Right renal pelvis (tissue), 4 donors: ENCODE measurements at places on chromosomes 7 and 10.

DNA sequence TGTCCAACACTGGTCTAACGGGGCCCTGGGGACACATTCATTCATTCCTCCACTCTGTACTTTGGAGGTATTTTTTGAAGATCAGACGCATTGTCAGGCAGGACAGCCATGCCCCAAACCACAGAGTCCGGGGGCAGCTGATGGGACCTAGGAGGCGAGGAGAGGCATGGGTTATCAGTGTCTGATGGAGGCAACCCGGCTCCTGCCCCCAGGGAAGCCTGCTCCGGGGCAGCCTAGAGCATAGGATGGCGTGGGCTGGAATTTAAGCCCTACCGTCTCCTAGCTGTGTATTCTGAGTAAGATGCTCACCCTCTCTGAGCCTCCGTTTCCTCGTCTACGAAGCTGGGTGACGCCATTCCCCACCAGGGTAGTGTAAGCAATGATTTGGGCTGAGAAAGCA is 55.4 kb upstream of the ELN start:
- no peak for DNase-seq

- no peak for DNase-seq
These were observed 35.0 kb downstream of the INPP5A start for GRCh38 chr10:132572545-132572937.

GRCh38 chr7:157714166-157715070 is 377.6 kb downstream of the DNAJB6 start:
- no peak for DNase-seq

DNA sequence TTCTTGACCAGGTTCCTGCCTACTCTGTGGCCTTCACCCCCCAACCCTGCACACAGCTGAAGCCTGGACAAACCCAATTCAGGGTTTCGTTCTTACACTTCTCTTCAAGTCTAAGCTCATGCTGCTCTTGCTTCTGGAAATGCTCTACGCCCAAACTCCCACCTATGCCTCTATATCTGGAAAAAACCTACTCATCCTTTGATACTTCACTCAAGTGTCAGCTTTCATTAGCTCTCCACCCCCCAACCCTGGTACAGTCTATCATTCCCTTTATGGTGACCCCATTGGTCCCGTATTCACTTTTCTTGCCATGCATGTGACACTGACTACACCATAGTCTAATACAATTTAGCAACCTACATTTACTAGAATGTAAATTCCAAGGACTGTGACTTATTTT is 220.9 kb upstream of the PLXNA4 start:
- no peak for DNase-seq

- DNase-seq = no peak
These were observed 97.7 kb downstream of the HTR5A start for GRCh38 chr7:155167706-155168365.

DNA sequence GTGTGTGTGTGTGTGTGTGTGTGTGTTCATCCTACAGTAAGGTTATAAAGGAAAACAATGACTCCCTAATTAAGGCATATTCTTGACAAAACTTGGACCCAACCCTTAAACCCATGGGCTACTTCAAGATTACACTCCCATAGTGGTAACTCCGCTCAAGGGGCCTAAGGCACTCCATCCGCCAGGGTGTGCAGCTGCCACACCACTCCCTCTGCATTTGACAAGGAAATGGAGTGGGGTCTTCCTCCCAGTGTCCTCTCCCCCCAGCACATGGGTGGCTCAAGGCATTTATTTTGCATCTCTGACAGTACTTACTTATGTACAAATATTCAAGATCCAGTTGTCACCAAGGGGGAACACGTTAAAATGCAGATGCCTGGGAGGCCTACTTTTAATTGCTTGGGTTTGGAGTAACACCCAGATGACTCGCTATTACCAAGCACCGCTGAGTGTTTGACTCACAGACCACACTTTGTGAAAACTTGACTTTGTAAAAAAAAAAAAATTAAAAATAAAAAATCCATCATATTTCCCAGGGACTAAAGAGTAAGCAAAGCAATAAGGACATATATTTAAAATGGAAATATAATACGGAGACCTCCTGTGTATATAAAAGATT is 53.0 kb upstream of the AGR3 start:
- no peak for DNase-seq

GRCh38 chr7:105580022-105580740 is 1.1 kb downstream of the EFCAB10 start:
- DNase-seq = no peak

GRCh38 chr7:29281782-29282541 is 87.4 kb downstream of the CHN2 start:
- no peak for DNase-seq

GRCh38 chr7:83096065-83096580 is 66.6 kb downstream of the PCLO start:
- no peak for DNase-seq
